ENCODE measurements at places on chromosomes 2 and 18.

GRCh38 chr2:166375195-166375735 is 479 bp downstream of the SCN9A start:
- DNase-seq, result no peak

GRCh38 chr2:60794271-60794863 is 38.3 kb downstream of the PAPOLG start:
- DNase-seq, result no peak

GRCh38 chr18:34342960-34343359 is 118.2 kb upstream of the NOL4 start:
- DNase-seq, result no peak

- no peak for DNase-seq
These were observed 187.0 kb downstream of the HAUS1 start for GRCh38 chr18:46291149-46291548.

DNA sequence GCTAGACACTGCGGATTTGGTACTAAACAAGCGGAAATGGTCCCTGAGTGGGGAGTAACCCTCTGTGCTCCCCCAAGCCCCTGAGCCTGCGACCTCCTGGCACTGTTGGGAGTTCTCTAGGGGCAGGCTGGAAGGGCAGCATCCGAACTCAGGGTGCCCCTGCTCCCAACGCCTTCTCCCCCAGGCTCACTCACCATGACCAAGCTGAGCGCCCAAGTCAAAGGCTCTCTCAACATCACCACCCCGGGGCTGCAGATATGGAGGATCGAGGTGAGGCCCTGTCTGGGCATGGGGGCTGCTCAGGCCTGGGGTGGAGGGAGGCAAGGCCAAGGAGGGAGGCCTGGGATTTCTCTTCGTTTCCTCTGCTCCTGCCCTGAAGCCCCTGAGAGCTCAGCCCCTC is 4.7 kb downstream of the VIL1 start:
- DNase-seq, result no peak

DNA sequence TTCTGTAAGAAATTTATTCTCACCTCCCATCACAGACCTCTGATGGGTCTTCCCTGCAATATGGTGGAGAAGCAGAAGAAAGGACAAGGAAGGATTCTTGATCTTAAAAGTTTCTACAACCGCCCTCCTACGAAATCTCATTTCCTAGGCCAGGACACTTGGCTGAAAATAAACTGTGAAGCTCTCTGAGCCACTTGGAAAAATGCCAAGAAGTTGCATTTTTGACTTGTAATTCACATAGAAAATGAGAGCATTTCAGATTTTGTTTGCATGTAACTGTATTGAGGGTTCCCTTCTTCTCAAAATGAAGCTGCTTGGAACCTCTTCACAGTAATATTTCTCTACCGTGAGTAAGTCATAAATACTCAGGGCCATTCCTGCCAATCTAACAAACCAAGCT is 458.3 kb upstream of the SLC14A2 start:
- DNase-seq, result no peak

DNA sequence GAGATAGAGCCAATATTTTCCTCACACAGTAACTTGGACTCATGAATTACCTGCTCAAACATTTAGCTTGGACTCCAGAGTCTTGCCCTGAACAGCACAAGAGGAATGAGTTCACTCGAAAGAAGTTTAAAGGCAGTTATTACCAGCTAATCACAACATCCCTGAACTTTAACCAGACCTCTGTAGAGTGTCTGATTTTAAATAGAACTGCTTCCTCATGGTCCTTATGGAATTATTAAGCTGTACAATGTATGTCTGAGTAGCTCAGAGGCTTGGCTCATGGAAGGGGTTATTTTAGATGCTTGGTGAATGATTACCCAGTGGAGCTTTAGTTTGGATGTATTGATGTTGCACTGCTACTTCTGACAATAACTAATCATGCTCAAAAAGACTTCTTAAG is 183.1 kb downstream of the FMNL2 start:
- DNase-seq, result no peak

- no peak for DNase-seq
These were observed 1234.4 kb downstream of the CNTNAP5 start for GRCh38 chr2:125259451-125259850.

- peak; percentile 24 for DNase-seq
These were observed 201.1 kb upstream of the HDAC4 start for GRCh38 chr2:239601880-239602279.

- DNase-seq, result peak; percentile 72
These were observed 537 bp downstream of the AGFG1 start for GRCh38 chr2:227472265-227473121.

DNA sequence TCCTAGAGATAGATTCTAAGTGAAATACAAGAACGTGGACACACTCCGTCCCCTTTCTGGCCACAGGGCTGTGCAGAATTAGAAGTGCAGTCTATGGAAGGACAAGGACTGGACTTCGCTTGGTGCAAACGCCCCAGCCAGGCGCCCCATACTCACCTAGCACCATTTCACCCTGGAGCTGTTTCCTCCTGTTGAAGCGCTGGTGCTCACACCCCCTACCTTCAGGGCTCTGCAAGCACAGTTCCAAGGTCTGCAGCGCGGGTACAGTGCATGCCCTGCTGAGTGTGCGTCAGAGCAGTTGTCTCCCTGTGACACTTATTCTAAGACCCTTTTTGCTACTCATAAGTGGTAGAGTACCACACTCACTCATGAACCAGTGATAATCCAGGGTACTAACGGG is 3.0 kb downstream of the HPCAL1 start:
- DNase-seq, result no peak

GRCh38 chr2:162821176-162821575 is 17.4 kb downstream of the KCNH7 start:
- DNase-seq, result no peak

DNA sequence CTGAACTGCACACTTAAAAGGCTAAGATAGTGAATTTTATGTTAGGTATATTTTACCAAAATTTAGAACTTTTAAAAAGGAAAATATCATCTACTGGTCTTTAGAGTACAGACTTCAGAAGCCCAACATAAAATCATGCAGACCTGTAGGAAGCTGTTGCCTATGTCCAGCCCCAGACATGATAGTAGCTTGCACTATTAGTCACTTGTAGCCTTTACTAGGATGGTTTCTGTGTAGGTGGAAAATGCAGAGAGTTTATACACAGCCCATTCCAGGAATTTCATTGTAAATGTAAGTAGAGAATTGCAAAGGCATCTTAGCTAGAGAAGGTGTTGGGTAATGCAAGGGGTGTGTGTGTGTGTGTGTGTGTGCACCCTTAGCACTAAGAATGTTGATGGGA is 640.2 kb downstream of the RNF144A start:
- DNase-seq, result no peak

DNA sequence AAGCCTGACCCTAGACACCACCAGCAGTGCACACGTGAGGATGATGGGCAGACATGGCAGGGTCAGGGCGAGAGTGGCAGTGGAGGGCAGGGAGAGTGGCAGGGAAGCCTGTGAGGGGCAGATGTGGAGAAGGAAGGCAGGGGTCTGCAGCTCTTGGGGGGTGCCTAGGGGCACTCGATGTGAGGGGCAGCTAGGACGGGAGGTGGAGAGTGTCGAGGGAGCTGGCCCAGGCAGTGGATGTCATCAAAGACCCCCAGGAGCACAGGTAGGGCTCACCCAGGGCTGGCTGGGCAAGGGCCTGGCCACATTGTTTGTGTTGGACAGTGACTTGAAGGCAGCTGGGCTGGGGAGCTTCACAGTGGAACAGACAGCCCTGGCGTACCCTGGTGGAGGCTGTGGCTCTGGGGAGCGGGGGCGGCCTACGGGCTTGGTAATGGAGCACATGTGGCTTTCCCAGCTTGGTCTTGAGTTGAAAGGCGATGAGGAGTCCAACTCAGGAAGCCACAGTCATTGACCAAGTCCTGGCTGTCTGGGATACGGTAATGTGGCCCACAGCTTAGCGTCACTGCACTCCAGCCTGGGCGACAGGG is 87.1 kb downstream of the RTP5 start:
- DNase-seq, result no peak

DNA sequence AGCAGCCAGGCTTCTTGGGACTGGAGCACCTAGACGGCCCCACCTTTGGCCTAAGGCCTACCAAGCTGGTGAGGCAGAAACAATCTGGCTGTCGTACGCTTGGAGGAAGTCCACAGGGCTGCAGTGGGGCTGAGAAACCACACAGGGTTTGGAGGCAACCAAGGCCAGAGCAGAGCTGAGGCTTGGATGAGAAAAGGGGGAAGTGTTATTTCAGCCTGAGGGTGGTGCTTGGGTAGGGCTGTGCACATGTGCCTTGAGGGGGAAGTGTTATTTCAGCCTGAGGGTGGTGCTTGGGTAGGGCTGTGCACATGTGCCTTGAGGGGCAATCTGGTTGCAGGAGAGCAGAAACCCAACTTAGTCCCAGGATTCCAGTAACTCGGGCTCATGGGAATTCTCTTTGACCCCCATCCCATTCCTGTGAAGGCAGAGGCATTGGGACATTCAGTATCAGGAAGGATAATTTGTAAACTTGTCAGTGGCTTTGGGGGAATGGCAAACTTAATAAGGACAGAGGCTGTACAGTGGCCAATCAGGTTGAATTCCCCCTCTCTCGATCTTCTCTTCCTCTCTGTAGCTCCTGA is 971 bp upstream of the FBXO41 start:
- no peak for DNase-seq

- no peak for DNase-seq
These were observed 1.4 kb upstream of the TGOLN2 start for GRCh38 chr2:85329181-85329651.

- DNase-seq, result no peak
These were observed 437.4 kb downstream of the PIK3C3 start for GRCh38 chr18:42392416-42392815.

DNA sequence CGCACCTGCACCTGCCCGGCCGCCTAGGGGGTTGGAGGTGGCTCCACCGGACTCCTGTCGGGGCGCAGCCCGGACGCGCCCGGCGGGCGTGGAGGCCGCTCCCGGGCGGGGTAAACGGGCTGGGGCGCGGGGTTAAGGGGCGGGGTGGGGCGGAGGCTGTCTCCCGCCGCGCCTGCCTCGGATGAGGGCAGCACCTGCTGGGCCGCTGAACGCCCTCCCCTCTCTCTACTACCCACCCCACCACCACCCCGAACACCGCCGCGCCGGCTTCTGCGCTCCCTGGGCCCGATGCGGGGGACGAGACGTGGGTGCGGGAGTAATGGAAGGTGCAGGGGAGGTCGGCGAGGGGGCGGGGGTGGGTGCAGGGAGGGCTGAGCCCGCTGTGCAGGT is 224.8 kb upstream of the ID2 start:
- DNase-seq, result peak; percentile 58

DNA sequence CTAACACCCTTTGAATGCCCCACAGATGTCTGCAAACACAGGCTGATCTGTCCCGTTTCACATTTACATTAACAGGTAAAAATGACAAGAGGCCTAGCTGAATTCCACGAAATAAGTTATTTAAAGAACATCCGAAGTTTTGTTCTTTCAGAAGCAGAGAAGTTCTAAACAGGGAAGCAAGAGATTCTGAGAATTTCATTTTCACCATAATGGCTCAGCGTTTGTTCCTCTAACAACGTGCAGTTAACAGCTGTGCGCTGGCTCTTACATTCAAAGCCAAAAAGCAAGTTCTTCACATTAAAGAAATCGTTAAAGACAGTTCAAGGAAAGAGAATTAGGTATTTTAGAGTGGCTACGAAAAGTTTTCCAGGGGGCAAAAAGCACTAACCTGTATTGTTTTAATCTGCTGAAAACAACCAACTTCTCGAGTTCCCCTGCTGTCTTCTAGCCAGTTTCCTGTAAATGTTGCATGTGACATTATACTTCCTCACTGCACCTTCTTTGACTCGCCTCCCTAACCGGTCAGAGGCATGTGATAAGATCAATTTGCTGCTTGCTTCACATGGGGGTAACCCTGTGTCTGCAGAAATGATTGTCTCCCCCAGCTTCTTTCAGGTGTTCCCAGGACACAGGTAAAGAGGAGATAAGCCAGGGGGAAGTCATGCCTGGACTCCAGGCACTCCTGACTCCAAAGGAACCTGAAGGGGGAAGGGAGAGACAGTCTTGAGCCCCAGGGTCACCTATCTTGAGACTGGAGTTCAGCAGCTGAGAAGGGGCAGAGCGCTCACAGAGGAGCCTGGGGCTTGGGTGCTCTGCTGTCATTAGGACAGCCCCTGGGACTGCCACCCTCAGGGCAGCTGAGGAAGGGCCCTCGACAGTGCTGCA is 36.8 kb upstream of the WIPF1 start:
- no peak for DNase-seq

- no peak for DNase-seq
These were observed 50.5 kb upstream of the GORASP2 start for GRCh38 chr2:170878505-170878904.

- DNase-seq, result peak; percentile 52
These were observed 216.3 kb upstream of the DTNA start for GRCh38 chr18:34493566-34494358.

- DNase-seq, result no peak
These were observed 464 bp downstream of the COL4A4 start for GRCh38 chr2:227163485-227163997.

- no peak for DNase-seq
These were observed 12.3 kb upstream of the TFCP2L1 start for GRCh38 chr2:121297217-121297830.

DNA sequence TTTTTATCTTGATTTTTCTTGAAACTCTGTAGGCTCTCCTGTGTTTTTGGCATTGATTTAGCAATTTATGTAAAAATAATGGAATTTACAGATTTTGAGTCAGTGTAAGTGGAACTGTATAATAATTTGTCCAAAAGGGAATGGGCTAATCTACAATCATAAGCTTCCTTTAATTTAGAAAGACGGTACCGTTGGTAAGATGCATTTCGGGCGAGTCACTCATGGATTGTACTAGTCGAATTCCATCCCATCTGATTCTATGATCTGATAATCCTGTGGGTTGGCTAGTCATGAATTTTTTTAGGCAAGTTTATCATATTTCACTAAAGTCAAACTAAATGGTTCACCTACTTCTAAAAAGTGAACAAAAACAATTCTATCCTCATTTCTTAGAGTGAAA is 133.4 kb downstream of the ZNF407 start:
- no peak for DNase-seq

GRCh38 chr2:160737247-160737646 is 243.6 kb upstream of the RBMS1 start:
- no peak for DNase-seq
